ENCODE measurements at places on chromosomes 5 and 9. TPM values are rescaled to one million over a fixed set of nuclear protein-coding genes. Genes with fewer than 3 reads are reported as not detected.

The PCDHGB2 gene
- total RNA-seq, result 3.9 TPM

The SLC36A2 gene
- total RNA-seq, result not detected

The IARS1 gene
- 78.8 TPM for total RNA-seq

The PCDHGC5 gene
- total RNA-seq, result 1.5 TPM

The NFX1 gene
- 31.7 TPM for total RNA-seq

The WDR38 gene
- not detected for total RNA-seq

The FOXD4 gene
- total RNA-seq, result 0.78 TPM

The S100Z gene
- not detected for total RNA-seq

The FYB1 gene
- 9.3 TPM for total RNA-seq

DNA sequence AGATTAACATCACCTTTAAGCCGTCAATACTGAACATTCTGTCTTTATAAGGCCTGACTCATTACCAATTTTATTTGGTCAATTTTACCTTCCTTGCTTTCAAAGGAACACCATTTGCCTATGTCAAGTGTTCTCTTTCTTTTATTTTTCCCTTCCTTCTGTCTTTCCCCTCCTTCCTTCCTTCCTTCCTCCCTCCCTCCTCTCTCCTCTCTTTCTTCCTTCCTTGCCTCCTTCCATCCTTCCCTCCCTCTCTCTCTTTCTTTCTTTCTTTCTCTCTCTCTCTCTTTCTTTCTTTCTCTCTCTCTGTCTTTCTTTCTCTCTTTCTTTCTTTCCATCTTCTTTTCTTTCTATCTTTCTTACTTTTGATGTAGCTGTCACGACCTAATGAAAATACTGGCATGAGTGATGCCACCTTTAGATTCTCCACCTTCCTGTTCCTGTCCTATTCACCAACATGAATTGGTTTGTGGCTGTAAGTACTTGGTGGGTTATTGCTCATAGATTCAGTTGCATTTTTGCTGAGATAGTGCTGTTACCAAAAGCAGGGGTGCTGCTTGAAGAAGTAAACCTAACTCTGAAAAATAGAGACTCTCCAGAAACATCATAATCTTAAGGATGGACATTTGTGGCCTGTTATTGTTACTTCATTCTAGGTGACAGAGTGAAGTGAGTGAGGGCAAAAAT lies 33.8 kb downstream of the DOCK8 start:
- H3K27me3 ChIP-seq, result no peaks in the 10 kb centered on the region
- H3K27ac ChIP-seq, result no peak overlapping the region
- peaks cover 32% of the 10 kb centered on the region for H3K4me1 ChIP-seq
- no peaks in the 10 kb centered on the region for H3K36me3 ChIP-seq

GRCh38 chr9:4547016-4547415 lies 56.7 kb downstream of the SLC1A1 start:
- ATAC-seq, result no peak
- no peaks in the 10 kb centered on the region for H3K27me3 ChIP-seq
- H3K27ac ChIP-seq, result no peak overlapping the region

- H3K27ac ChIP-seq, result no peak overlapping the region
- ATAC-seq, result no peak
- H3K4me1 ChIP-seq, result no peaks in the 10 kb centered on the region
- H3K4me3 ChIP-seq, result no peak overlapping the region
- no peaks in the 10 kb centered on the region for H3K27me3 ChIP-seq
Measured at GRCh38 chr5:144273232-144274027, 102.8 kb downstream of the KCTD16 start.

- H3K36me3 ChIP-seq, result peaks cover 12% of the 10 kb centered on the region
- ATAC-seq, result no peak
- no peaks in the 10 kb centered on the region for H3K4me1 ChIP-seq
Measured at GRCh38 chr5:95595289-95595931, 24.5 kb upstream of the GPR150 start.

DNA sequence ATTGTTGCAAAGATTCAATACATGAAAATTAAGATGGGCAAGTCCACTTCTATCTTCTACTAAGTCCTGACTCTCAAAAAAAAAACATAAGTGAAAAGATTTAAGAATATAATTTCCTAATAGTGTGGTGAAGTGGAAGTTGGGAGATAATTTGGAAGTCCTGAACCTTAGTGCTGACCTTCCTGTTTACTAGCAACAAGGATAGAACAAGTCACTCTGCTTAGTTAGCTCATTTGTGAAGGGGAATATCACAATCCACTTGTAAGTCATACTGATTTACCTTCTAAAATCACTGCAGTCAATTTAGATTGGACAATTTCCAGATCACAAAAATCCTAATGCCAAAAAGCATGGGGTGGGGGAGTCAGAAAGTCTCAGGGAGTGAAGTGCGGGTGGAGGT lies 43.4 kb upstream of the PCSK5 start:
- no peaks in the 10 kb centered on the region for H3K27me3 ChIP-seq
- no peak for ATAC-seq
- H3K4me1 ChIP-seq, result no peaks in the 10 kb centered on the region
- H3K4me3 ChIP-seq, result no peak overlapping the region
- H3K36me3 ChIP-seq, result no peaks in the 10 kb centered on the region

DNA sequence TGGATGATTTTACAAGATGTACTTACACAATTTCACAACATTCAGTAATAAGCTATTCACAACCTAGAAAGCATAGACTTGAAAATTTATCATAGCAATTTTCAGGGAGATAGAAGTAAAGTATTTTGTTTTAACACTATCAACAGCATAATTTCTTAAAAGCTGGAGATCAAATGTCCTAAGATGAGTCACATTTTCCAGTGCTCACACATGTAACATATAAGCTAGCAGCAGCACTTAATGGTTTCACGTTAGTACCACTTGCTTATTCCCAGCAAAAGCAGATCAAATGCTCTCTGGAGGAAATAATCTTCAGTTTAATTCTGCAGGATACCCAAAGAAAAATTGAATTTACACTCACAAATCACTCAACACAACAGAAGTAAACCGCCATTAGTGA lies 6.5 kb downstream of the OR13C8 start:
- H3K36me3 ChIP-seq, result no peaks in the 10 kb centered on the region
- H3K4me3 ChIP-seq, result no peak overlapping the region
- no peak overlapping the region for H3K27ac ChIP-seq
- H3K4me1 ChIP-seq, result no peaks in the 10 kb centered on the region

- H3K27me3 ChIP-seq, result no peaks in the 10 kb centered on the region
- H3K27ac ChIP-seq, result no peak overlapping the region
- H3K36me3 ChIP-seq, result no peaks in the 10 kb centered on the region
- H3K4me1 ChIP-seq, result no peaks in the 10 kb centered on the region
Measured at GRCh38 chr5:171142617-171143016, 166.4 kb upstream of the TLX3 start.

DNA sequence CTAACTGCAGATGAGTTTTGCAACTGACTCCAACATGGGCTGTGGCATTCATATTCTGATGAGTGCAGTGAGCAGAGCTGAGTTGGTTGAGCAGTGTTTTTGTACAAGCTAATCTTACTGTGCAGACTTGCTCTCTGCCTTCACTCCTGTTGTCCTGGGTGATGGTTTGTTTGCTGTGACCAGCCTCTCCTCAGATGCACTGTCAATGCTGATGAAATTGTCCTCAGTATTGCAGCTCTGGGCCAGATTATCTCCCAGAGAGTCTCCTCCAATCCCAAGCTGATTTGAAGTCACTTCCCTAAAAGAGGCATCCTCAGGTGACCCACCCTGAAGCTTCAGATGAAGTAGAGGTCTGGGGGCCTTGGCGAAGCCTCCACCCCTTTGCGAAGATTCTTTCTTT lies 581.8 kb downstream of the ACTL7B start:
- no peaks in the 10 kb centered on the region for H3K4me1 ChIP-seq
- ATAC-seq, result no peak
- H3K27ac ChIP-seq, result no peak overlapping the region
- H3K4me3 ChIP-seq, result no peak overlapping the region
- no peaks in the 10 kb centered on the region for H3K36me3 ChIP-seq
- H3K27me3 ChIP-seq, result no peaks in the 10 kb centered on the region

DNA sequence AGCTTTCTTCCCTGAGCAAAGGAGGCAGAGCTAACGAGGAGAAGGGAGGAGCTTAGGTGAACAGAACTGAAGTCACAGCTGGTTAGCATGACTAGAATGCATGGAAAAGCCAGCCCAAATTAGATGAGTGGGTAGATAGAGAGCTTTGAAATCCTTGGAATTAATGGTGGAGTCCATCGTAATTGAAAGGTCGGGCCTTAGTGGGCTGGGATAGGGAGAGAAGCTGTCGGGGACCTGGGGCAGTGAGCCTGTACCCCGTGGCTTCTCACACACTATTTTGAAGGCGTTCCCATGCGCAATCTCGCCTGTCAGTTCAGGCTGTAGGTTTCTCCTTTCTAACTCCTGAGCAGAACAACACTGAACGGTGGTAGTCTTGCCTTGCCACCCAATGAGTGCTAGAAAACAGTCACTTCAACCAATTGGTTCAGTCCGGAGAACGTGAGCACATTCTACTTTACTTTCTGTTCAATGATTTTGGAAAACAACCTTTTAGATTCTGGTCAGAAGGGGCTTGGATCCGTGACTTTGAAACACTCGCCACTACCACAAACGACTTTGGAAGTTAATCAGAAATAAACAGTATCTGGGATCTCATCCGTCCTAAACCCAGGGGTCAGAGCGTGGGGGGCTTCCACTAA lies 655 bp upstream of the RAI14 start:
- no peaks in the 10 kb centered on the region for H3K27me3 ChIP-seq
- H3K4me3 ChIP-seq, result peak overlapping the region; percentile 87
- H3K27ac ChIP-seq, result peak overlapping the region; percentile 97
- H3K36me3 ChIP-seq, result no peaks in the 10 kb centered on the region
- ATAC-seq, result peak; percentile 60

GRCh38 chr9:101877439-101877838 lies 139.0 kb upstream of the GRIN3A start:
- H3K36me3 ChIP-seq, result no peaks in the 10 kb centered on the region
- H3K27me3 ChIP-seq, result no peaks in the 10 kb centered on the region

GRCh38 chr9:116405321-116405720 lies 251.7 kb downstream of the PAPPA start:
- ATAC-seq, result no peak
- H3K27me3 ChIP-seq, result no peaks in the 10 kb centered on the region
- H3K4me3 ChIP-seq, result no peak overlapping the region
- H3K4me1 ChIP-seq, result no peaks in the 10 kb centered on the region
- no peak overlapping the region for H3K27ac ChIP-seq

DNA sequence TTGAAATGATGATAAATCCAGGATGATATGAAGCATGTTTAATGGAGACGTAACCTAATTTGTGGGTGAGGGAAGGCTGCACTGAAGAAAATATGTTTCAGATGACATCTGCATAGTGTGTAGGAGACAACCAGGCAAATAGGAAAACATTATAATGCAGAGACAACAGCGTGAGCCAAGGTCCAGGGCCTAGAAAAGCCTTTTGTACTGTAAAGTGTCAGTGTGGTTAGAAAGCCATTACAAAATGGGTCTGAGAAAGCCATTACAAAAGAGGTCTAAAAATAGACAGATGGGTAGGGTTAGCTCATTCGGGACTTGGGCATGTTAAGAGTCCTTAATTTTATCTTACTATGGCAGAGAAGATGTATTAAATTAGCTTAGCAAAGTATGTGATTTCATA lies 14.9 kb upstream of the GABRG2 start:
- no peaks in the 10 kb centered on the region for H3K4me1 ChIP-seq
- no peaks in the 10 kb centered on the region for H3K27me3 ChIP-seq
- no peak overlapping the region for H3K4me3 ChIP-seq
- ATAC-seq, result no peak
- H3K36me3 ChIP-seq, result no peaks in the 10 kb centered on the region

DNA sequence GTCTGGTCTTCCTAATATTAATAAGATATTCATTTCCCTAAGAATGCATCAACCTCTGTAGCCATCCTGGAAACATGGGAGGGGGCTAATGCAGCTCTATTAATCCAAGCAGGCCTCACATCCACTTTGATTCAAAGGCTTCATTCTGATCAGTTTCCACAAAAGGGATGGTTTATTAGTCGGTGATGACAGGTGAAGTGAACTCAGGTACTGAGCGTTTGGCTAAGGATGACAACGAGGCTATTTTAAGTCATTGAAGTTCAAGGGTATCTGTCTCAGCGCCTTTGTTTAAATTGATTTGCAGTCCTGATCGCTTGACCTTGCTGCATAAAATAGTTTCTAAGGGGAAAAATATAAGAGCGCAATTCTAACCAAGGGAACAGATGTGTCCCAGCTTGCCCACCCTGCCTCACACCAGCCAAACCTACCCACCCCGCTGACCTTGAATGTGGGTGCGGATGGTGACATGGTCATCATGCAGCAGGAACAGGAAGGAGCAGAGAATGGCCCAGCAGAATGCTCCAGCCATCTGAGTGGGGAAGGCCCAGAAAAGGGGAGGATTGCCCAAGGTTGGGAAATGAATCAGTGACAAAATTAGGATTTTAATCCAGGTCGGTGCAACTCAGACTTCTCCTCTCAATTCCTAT lies 70.5 kb upstream of the ZNF618 start:
- H3K4me1 ChIP-seq, result peaks cover 15% of the 10 kb centered on the region
- no peak overlapping the region for H3K4me3 ChIP-seq
- H3K27ac ChIP-seq, result no peak overlapping the region
- H3K27me3 ChIP-seq, result no peaks in the 10 kb centered on the region

All from gastroesophageal sphincter (tissue), 4 donors.